AG04450 (cell line): ENCODE measurements at places on chromosomes 7 and 10.

DNA sequence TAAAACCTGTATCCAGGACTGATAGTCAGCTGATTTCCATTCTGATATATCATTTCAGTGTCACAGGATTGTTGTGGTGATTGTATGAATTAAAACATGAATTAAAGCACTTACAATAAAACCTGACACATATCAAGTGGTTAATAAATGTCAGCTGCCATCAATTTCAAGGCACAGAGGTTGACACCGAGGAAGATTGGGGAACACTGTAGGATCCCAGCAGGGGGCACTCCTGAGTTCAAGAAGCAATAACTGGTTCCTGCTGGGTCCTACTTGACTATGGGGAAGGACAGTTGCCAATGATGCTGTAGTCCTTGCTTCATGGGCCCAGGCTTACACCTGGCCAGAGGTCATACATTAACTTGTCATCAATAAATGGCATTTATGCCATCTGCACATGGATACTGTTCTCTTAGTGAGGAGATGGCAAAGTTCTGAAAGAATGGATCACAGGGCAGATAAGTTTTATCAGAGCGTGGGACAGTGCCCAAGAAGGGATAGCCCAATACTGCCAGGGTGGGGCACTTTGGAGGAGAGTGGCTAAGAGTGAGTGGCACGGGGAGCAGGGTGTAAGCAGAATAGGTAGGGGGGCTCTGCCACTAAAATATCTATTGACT, 24.1 kb downstream of the FZD1 start:
- no peak for DNase-seq

DNA sequence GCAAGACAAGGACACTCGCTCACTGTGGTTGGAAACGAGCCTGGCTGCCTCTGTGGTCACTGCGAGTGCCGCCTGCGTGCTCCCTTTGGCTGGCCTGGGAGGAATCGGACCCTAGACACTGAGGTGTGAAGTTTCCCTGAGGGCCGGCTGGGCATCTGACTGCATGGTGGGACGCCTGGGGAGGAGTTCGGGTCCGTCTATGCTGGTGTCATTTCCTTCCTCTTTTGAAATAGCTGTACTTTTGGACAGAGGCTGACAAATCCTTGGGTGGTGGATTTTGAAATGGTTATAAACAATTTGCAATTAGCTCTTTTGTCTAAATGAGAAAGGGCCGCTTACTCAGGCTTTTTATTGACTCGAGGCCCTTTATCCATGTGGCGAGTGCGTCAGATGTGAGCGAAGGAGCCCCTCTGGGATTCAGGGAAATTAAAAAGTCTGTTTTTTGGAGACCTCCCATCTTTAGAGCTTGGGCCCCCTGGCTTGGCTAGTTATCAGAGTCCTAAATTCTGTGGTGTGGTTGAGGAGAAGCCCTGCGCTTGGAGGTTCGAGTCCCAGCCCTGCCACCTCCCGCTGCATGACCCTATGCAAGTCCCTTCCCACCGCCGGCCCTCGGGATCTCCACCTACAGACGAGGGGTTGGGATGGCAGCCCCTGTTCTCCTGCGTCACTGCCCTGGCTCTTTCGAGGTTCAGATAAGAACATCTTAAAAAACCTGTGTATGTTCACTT, 147.1 kb downstream of the RGS10 start:
- DNase-seq: no peak

DNA sequence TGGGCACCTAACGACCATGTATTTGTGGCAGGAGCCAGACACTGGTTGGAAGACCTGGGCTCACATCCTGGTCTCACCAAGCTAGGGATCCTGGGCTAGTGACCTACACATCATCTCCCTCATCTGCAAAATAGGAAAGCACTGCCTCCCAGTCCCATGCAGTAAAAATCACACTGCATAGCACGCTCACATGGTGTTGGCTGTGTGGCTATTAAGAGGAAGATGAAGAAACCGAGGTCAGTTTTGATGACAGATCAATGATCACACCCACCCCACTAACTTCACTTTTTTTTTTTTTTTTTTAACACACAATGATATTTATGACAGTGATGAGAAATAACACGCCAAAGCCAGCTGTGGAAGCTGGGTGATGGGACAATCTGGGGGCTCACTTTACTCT, 146.5 kb downstream of the RNF216 start:
- no peak for DNase-seq

- DNase-seq: peak; percentile 21
These were observed 261.0 kb upstream of the MKLN1 start for GRCh38 chr7:131066635-131067034.

- DNase-seq: no peak
These were observed 184.5 kb upstream of the NFE2L3 start for GRCh38 chr7:25967278-25968204.

DNA sequence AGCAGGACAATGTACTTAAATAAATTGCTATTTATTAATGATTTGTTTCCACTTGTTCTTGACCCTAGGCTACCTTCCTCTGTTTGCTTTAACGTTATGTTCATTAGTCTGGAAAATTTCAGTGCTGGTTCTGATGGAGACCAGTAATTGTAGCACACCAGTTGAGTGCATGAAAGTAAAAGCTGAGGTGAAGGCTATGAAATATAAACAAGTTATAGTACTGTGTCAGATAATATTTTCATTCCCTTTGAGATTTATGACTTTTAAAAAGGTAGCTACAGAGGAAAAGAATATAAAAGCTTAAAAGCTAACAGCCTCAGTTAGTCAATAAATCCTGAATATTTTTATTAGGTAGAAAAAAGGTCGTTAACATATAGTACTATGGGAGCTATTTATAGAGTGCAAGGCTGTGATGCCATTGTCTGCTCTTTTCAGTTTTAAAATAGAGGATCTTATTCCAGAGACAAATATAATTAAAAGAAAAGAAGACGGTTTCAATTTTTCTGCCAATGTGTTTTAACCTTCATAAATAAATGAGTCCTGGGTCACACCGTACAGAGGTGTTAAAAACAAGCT, 351.8 kb upstream of the ETV1 start:
- no peak for DNase-seq

DNA sequence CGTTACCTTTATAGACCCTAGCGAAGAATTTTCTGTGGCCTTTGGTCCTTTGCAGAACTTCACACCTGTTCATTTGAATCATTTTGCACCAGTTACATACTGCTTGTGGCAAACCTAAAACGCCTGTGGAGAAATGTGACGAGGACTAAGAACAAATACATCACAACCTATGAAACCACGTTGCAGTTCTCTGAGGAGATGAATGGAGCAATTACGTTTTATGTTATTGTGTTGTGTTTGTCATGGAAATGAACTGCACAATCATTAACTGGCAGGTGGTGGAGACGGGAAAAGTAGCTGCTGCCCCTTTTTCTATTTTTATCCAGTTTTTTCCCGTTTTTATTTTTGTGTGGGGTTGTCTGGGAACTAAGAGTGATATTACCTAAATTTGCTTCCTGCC, 505.5 kb downstream of the SDK1 start:
- no peak for DNase-seq

- no peak for DNase-seq
These were observed 26.7 kb downstream of the CCSER2 start for GRCh38 chr10:84355106-84355505.

DNA sequence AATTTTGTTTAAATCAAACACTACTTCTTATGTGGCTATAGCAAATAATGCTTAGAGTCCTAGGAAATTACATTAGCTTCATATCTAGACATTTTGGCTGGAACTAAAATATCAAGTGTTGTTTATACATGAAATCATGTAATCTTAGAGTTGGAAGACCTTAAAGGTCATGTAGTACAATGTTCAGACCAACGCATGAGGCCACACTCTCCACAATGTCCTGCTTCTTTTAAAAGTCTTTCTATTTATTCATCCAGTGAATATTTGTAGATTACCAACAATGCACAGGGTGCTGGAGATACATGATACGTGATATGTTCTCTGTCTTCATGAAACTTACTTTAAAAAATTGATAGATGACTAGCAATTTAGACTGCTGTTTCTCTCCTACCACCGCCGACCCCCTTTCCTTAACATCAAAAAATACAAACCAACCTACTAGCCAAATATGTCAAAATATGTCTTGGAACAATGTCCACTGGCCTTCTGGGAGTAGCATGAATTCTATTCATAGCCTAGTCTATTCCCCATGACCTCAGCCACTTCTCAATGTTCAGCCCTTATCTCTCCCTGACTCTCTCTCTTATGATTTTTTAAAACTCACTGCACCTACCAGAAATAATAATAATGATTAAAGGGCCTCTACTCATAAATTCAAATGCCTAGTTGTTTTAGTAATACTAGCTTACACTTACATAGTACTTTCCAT, 59.5 kb upstream of the CAV2 start:
- no peak for DNase-seq

GRCh38 chr7:151240536-151240935, 8.0 kb downstream of the SMARCD3 start:
- no peak for DNase-seq

DNA sequence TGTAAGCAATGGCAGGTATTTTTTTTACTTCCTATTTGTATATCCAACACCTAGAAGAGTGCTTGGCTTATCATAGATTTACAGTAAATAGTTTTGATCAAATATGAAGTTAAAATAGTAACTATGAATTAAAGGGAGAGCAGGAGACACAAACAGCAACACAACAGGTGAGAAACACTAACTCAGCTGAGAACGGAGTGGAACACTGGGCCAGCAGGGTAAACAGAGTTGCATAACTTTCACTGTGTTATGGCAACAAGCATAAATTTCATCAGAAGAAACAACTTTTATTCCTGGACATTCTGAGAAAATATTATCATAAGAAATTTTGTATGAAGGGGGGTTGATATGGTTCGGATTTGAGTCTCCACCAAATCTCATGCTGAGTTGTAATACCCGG, 52.2 kb upstream of the SMIM30 start:
- DNase-seq: no peak

DNA sequence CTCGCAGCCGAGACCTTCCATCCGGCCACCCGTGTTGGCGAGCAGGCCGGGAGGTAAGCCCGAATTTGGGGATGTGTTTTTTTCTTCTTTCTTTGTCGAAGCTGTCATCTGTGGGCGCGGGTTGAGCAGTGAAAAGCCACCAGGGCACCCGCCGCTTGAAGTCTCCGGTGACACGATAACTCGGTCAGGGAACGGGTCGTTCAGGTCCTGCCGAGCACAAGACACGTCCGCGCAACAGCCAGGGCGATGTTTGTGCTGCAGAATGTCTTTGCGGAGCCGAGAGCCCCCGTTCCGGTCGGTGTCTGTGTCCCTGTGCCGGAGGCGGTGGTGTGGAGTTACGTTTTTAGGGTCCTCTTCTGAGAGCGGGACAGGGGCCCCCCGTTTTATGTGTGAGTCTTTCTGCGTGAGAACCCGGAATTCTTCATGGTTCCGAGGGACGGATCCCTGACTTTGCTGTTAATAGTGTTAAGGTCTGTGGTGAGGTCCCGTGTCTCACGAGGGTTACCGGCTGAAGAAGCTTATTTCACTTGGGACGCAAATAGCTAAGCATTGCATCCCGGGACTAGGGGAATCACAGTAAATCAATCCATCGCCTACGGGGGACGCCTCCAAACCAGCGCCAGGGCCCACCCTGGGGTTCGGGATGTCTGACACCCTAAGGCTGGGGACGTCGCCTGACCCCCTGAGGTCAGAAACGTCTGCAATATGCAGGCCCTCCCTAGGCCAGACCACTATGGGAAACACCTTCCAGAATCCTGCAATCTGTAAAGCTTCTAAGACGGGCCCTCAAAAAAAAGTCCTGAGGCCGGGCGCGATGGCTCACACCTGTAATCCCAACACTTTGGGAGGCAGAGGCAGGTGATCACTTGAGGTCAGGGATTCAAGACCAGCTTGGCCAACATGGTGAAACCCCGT, 99.5 kb downstream of the ELFN1 start:
- DNase-seq: no peak

GRCh38 chr10:28765641-28766040, 88.3 kb downstream of the BAMBI start:
- no peak for DNase-seq

DNA sequence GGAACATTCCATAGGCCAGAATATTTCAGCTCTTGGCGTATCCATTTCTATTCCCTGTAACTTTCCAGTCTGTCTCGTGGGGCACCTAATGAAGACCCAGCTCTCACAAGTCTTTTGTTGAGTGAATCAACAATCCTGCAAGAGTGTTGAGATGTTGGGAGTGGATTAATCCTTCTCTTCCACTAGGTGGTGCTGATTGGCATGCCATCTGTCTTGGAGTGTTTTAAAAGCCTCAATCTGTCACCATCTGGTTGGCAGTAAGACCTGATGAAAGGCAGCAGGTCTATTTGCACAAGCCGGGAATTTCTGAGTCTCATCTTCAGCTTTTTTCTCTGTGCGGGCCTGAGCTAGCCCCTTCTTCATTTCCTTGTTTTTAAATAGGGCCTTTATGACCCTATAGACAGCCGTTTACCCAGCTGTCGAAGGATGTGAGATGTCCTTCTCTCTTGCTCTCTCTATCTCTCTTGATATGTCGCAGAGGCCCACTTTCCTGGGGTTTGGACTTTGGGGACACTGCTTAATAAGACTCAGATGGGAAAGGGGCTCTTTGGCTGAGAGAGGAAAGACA, 180.5 kb downstream of the ZNF365 start:
- DNase-seq: no peak

- DNase-seq: no peak
These were observed 46.0 kb downstream of the ZAN start for GRCh38 chr7:100779359-100779758.

DNA sequence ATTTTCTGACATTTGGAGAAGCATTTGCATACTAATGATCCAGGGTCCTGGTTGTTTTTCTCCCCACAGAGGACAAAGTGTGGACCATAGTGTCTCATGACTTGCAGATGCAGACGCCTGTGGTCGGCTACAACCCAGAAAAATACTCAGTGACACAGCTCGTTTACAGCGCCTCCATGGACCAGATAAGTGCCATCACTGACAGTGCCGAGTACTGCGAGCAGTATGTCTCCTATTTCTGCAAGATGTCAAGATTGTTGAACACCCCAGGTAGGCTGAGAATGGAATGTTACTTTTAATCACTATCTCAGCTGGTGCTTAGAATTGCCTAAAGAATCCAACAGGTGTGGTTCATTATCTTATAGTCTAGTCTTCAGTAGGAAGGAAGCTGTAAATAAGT, 951.5 kb upstream of the C7orf33 start:
- no peak for DNase-seq

- no peak for DNase-seq
These were observed 1.8 kb downstream of the PFKP start for GRCh38 chr10:3068968-3069737.

DNA sequence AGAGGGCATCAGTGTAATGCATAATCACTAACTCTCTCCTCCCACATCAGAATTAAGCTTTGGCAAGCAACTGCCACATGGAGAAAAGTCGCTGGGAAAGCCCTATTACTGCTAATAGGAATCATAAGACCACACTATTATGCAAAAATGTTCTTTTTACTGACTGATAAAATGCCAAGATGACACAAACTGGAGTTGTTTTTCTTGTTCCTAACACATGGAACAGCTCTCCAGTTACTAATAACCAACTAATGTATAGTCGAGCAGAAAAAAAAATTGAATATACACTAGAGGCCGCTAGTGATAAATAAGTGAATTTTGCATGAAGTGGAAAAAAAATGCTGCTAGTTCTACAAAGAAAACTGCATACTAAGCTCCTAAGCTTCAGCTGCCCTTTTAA, 165.6 kb downstream of the TPK1 start:
- DNase-seq: no peak

GRCh38 chr10:110011681-110012080, 3.9 kb downstream of the ADD3 start:
- no peak for DNase-seq

- no peak for DNase-seq
These were observed 374.7 kb upstream of the VWC2 start for GRCh38 chr7:49398746-49399145.
